ENCODE measurements at places on chromosomes 6 and 20.
A peak's percentile ranks its signal among the peaks of the same experiment; 100 is the strongest.

DNA sequence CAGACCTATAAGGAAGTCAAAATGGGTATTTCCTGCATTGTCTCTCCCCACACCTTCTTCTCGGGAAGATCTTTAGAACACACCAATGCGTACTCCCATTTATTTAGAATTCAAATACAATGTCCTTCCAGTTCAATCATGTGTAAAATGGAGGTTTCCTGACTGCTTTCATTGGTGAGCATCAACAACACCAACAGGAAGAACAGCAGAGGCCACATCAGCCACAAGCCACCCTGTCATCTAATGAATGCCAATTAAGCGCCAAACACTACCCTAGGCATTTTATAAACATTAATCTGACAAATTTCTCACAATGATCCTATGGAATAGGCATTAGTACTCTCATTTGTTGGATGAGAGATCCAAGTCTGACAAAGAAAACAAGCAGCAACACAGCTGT is 68.4 kb upstream of the SMLR1 start:
- H3K36me3 ChIP-seq: no peaks in the 10 kb centered on the region
- no peaks in the 10 kb centered on the region for H3K27me3 ChIP-seq
- H3K27ac ChIP-seq: no peak overlapping the region
- no peak overlapping the region for H3K4me3 ChIP-seq
- DNase-seq: no peak

DNA sequence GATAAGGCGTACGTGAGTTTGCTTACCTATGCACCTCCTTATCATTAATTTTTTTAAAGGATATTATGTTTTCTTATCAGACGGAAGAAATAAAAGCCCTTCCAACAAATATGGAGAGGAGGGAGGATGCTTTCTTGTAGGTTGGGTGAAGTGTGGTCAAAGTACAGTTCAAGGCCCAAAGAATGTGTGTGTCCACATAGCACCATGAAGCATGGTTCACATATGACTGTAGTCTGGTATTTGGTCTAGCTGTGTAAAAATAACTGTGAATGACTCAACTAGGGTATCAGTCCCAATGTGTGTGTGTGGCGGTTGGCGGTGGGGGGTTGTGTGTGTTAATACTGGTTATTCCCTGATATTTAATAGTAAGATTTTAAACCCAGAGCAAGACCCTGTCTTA is 212.7 kb downstream of the TMEM242 start:
- H3K27me3 ChIP-seq: no peaks in the 10 kb centered on the region
- no peak overlapping the region for H3K4me3 ChIP-seq
- no peak overlapping the region for H3K27ac ChIP-seq
- peaks cover 18% of the 10 kb centered on the region for H3K36me3 ChIP-seq

DNA sequence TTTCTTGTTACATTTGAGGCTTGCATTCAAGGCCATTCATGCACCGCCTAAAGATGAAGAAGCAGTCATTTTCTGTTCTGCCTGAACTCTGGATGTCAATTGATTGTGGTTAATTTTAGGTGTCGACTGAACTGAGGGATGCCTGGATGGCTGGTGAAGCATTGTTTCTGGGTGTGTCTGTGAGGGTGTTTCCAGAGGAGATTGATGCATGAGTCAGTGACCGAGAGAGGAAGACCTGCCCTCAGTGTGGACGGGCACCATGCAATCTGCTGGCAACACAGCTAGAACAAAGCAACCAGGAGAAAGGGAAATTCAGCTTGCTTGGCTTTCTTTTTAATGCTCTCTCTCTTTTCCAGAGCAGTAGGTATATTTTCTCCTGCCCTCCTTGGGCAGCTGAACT is 164.1 kb upstream of the ECI2 start:
- no peak overlapping the region for H3K27ac ChIP-seq
- H3K36me3 ChIP-seq: no peaks in the 10 kb centered on the region
- H3K27me3 ChIP-seq: no peaks in the 10 kb centered on the region
- no peaks in the 10 kb centered on the region for H3K4me1 ChIP-seq
- DNase-seq: no peak

GRCh38 chr6:41706876-41707564 is 28.4 kb downstream of the TFEB start:
- peak overlapping the region; percentile 21 for H3K4me3 ChIP-seq
- H3K27ac ChIP-seq: no peak overlapping the region
- peaks cover 6% of the 10 kb centered on the region for H3K36me3 ChIP-seq
- H3K27me3 ChIP-seq: no peaks in the 10 kb centered on the region

- H3K4me3 ChIP-seq: no peak overlapping the region
- no peaks in the 10 kb centered on the region for H3K27me3 ChIP-seq
- DNase-seq: no peak
- H3K4me1 ChIP-seq: no peaks in the 10 kb centered on the region
Measured at GRCh38 chr6:22041797-22042480, 254.9 kb downstream of the PRL start.

DNA sequence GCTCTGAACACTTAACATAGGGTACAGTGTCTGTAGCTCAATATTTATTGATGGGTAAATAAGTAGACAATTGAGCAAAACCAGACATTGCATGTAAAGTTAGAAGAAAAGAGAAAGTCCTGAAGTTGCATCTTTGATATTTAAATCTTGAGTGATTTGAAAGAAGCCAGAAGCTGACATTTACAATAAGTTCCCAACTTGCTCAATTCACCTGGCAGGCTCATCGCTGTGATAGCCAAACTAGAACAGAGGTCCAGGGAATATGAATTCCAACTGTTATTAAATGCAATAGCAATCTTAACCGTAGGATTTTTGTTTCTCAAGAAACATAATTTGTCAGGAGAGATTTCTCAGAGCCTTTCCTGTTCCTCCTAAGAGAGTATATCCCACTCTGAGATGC is 65.9 kb upstream of the EDN1 start:
- DNase-seq: no peak
- no peak overlapping the region for H3K27ac ChIP-seq
- H3K4me3 ChIP-seq: no peak overlapping the region
- H3K36me3 ChIP-seq: no peaks in the 10 kb centered on the region
- no peaks in the 10 kb centered on the region for H3K27me3 ChIP-seq

DNA sequence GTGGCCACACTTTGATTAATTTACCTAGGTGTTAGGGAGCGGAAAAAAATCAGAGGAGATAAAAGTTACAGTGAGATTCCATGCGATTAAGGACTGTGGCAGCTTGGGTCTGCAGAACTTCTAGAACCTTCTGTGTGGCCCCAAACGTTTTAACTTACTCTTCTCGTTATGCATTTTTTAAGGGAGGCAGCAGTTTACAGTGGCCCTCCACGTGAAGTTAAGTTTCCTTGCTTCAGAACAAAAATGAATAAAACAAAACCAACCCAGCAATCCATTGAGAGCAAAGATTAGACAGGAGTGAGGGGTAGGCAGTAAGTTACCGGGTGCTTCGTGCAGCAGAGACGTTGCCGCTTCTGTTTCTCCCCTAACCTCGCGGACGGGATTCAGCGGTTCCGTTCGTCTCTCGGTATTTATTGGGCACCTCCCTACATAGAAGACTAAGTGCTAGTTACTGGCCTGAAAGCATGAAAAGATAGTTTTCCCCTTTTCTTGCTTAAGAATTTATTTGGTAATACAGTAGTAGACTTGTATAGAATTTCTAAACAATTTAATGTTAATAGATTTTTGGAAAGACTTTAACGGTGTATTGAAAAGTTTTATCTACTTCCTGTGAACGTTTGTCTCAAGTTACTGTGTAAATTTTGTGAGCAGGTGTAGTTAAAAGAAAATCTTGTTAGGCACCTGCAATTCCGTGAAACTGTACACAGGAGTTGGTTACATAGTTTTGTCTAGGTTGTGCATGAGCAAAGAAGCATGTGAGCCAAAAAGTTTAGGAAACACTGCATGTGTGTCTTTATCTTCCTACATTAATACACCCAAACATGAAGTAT is 1.1 kb downstream of the BAG2 start:
- H3K4me3 ChIP-seq: peak overlapping the region; percentile 69
- H3K36me3 ChIP-seq: no peaks in the 10 kb centered on the region
- peak overlapping the region; percentile 31 for H3K27ac ChIP-seq
- H3K27me3 ChIP-seq: no peaks in the 10 kb centered on the region
- H3K4me1 ChIP-seq: peaks cover 17% of the 10 kb centered on the region

DNA sequence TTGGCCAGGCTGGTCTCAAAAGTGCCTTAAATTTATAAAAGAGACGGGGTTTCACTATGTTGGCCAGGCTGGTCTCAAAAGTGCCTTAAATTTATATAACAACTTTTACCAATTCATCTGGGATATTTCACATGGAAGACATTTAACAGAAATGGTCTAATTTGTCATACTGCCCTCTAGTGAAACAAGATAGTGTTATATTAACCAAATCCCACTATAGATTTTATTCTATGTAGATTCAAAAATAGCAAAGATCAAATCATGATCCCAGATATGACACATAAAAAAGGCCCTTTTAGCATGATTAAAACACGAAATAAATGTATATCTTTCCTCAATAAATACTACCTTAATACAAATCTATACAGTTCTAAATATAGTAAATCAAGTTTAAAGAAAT is 102.8 kb upstream of the TFAP2D start:
- no peaks in the 10 kb centered on the region for H3K27me3 ChIP-seq
- H3K36me3 ChIP-seq: no peaks in the 10 kb centered on the region
- H3K4me3 ChIP-seq: no peak overlapping the region
- no peak for DNase-seq
- no peak overlapping the region for H3K27ac ChIP-seq
- no peaks in the 10 kb centered on the region for H3K4me1 ChIP-seq

DNA sequence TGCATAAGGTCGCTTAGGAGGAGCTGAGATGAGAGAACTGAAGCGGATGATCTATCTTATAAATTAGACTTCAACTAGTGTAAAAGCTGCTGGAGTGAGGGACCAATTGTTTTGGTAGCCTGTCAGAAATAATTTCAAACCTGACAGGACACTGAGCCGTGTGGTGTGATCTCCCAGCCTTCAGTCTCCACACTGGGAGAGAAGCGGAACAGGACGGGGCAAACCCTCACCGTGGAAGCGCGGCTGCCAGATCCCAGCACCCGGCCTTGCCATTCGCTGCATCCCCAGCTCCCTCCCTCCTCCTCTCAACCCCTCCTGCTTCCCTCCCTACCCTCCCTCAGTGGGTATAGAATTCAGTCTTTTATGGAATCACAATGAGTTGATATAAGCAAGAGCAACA is 900.1 kb upstream of the SLC35B3 start:
- H3K36me3 ChIP-seq: no peaks in the 10 kb centered on the region
- no peaks in the 10 kb centered on the region for H3K4me1 ChIP-seq
- no peak for DNase-seq

DNA sequence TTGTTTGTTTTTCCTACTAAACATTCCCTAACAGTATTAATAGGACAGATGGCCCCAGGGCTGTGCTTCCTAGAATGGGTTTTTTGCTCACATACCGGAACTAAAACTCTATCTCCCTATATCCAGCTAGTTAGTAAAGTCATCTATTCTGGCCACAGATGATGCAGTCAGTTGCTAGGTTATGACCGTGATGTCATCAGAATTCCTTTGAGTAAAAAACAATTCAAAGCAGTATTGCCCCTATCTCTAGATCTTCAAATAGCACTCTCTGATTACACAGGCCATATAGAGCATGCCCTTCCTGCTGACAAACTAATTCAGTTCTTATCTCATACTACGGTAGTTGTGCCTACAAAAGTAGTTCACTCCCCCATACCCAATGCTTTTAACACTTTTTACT is 17.9 kb upstream of the ZNF451 start:
- H3K27ac ChIP-seq: no peak overlapping the region
- no peaks in the 10 kb centered on the region for H3K36me3 ChIP-seq

DNA sequence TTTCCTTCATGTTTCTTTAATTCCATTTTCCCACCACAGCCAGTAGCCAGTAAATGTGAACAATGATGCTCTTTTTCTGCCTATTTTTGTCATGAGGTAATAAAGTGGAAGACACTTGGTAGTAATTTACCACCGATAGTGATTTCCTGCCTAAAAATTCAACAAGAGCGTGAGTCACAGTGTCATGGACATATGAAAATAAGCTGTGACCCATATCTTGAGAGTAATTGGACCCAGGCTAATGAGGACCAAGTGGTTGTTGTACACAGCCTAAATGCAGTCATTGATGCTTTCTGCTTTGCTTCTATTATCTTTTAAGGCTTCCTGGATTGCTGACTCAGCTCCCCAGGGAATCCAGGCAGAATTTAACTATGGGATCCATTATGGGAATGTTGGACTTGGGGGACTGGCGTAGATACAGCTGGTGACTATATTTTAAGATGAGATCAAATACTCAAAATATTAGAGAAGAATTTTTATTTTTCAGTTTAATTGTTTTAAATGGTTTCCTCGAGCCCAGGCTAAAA is 265.9 kb upstream of the FERMT1 start:
- H3K36me3 ChIP-seq: no peaks in the 10 kb centered on the region
- no peak overlapping the region for H3K27ac ChIP-seq

GRCh38 chr6:117306227-117306790 is 41.0 kb downstream of the VGLL2 start:
- no peak overlapping the region for H3K27ac ChIP-seq
- H3K27me3 ChIP-seq: peaks cover 7% of the 10 kb centered on the region
- no peak for DNase-seq
- H3K36me3 ChIP-seq: no peaks in the 10 kb centered on the region

- no peaks in the 10 kb centered on the region for H3K27me3 ChIP-seq
- peaks cover 22% of the 10 kb centered on the region for H3K36me3 ChIP-seq
Measured at GRCh38 chr6:138420356-138420755, 16.3 kb downstream of the HEBP2 start.

GRCh38 chr6:35195120-35195780 is 18.5 kb upstream of the SCUBE3 start:
- H3K4me3 ChIP-seq: no peak overlapping the region
- no peak overlapping the region for H3K27ac ChIP-seq
- H3K4me1 ChIP-seq: no peaks in the 10 kb centered on the region
- DNase-seq: no peak
- no peaks in the 10 kb centered on the region for H3K36me3 ChIP-seq
- H3K27me3 ChIP-seq: peaks cover 12% of the 10 kb centered on the region

DNA sequence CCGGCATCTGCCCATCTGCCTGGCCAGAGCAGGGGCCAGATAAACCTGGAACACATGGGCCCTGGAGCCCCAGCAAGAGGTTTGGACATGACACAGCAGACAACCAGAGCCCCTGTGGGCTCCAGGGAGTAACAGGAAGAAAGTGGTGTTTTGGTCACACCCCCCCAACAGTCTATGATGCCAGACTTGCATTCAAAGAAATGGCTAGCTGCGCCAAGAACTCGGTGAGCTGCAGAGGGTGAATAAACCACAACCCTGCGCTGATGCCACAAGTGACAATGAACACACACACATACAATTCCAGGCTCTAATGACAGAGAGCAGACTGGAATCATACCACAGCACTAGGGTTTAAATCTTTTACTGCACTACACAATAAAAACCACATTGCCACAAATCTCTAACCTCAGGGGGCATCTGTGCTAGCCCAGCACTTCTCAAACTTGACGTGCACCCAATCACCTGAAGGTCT is 34.0 kb downstream of the TRERF1 start:
- no peak overlapping the region for H3K4me3 ChIP-seq
- H3K4me1 ChIP-seq: peaks cover 37% of the 10 kb centered on the region
- no peaks in the 10 kb centered on the region for H3K27me3 ChIP-seq
- peaks cover 3% of the 10 kb centered on the region for H3K36me3 ChIP-seq
- no peak overlapping the region for H3K27ac ChIP-seq

GRCh38 chr6:112007805-112008204 is 46.1 kb upstream of the CCN6 start:
- no peak for DNase-seq
- H3K36me3 ChIP-seq: no peaks in the 10 kb centered on the region
- H3K4me1 ChIP-seq: peaks cover 6% of the 10 kb centered on the region
- H3K4me3 ChIP-seq: no peak overlapping the region
- no peak overlapping the region for H3K27ac ChIP-seq
